ENCODE measurements at places on chromosomes 11 and 22.

- no peak for DNase-seq
Observed at GRCh38 chr11:87971354-87971753, 203.9 kb downstream of the RAB38 start.

- no peak for DNase-seq
Observed at GRCh38 chr22:39197578-39197977, 45.1 kb upstream of the CBX7 start.

- DNase-seq = no peak
Observed at GRCh38 chr22:30681831-30682230, 12.8 kb upstream of the OSBP2 start.

- DNase-seq = no peak
Observed at GRCh38 chr22:25833676-25834075, 91.7 kb downstream of the MYO18B start.
